ENCODE measurements at places on chromosomes 3 and 15.

GRCh38 chr15:29773000-29773399, 49.3 kb downstream of the TJP1 start:
- DNase-seq = no peak

DNA sequence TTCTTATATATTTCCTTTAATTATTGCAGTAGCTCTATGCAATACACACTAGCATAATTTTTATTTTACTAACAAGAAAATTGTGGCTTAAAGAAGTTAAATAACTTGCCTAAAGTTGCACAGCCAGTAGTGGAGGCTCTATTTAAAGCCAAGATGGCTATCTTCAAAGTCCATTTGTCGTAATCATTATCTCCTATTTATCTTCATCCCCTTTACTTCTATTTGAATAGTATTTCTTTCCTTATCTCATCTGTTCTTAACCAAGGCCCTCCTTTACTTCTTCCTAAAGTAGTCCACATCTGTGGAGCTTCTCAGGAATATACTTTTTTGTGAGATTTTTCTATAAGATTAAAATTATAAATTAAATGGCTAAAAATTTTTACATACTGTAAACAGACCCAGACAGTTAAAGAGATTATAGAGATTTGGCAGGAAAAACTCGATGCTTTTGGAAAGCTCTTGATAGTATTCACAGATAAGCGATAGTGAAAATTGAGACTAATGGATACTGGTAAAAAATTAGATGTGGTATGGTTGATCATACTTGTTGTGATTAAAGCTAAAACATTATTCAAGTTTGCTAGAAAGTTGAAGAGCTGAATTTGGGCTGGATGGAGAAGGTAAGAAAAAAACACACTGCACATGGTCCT, 129.2 kb downstream of the ZNF609 start:
- DNase-seq = no peak

- DNase-seq = no peak
Measured at GRCh38 chr3:157369727-157370421, 66.8 kb upstream of the PTX3 start.

GRCh38 chr3:139198186-139198585, 145.6 kb upstream of the MRPS22 start:
- DNase-seq = no peak

DNA sequence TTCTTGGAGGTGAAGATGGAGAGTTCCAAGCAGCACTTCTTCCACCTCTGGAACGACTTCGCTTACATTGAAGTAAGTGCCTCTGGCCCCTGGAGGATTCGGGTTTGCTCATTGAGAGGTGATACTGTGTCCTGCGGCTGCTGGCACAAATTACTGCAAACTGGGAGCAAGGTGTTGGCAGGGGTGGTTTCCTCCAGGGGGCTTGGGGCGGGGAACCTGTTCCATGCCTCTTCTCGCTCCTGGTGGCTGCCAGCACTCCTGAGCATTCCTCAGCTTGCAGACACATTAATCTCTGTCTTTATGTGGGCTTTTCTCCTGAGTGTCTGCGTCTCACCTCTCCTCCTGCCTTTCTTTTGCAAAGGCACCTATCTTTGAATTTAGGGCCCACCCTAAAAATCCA, 47.4 kb downstream of the MESD start:
- no peak for DNase-seq

- DNase-seq = peak; percentile 83
Measured at GRCh38 chr15:90895571-90896117, 7.5 kb upstream of the MAN2A2 start.

- DNase-seq = no peak
Measured at GRCh38 chr15:63381301-63382204, at the start of gene CA12. TSS of gene CA12 (minus strand) at chr15:63381846. CDS start at chr15:63381720, 126 bp downstream.

DNA sequence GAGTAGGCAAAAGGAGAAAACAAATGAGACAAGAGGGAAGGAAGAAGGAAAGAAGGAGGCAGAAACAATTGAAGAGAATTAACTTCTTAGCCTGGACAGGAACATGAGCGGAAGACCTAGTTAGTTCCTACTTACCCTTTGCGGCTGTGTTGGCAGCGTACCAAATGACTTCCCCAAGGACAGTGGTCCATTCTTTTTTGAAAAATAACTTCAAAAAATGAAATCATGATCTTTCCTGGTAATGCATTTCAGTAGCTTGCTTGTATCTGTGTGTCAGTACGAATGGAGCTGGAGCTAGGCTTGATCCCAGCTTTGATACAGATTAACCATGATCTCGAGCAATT, 41.5 kb upstream of the CFAP161 start:
- DNase-seq = no peak

DNA sequence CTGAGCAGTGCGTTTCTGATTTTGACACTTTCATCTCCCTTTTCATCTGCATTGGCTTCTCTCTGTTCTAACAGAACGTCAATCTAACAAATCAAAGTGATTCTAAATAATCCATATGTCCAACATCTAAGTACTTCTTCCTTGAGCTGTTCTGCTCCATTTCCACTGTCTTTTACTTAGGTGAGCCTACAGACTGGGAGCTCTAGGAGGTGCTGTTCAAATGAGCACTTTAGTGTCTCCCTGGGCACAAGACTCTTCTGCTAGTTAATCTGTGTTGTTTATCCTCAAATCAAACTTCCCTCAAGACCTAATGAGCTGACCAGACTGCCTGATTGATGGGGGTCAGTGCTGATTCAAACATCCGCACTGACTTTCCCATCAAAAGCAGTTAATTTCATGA, 408.1 kb downstream of the WDR72 start:
- no peak for DNase-seq

- DNase-seq = no peak
Measured at GRCh38 chr15:64105113-64105704, 9.4 kb downstream of the SNX1 start.

GRCh38 chr3:79751703-79752102, 16.1 kb downstream of the ROBO1 start:
- no peak for DNase-seq

DNA sequence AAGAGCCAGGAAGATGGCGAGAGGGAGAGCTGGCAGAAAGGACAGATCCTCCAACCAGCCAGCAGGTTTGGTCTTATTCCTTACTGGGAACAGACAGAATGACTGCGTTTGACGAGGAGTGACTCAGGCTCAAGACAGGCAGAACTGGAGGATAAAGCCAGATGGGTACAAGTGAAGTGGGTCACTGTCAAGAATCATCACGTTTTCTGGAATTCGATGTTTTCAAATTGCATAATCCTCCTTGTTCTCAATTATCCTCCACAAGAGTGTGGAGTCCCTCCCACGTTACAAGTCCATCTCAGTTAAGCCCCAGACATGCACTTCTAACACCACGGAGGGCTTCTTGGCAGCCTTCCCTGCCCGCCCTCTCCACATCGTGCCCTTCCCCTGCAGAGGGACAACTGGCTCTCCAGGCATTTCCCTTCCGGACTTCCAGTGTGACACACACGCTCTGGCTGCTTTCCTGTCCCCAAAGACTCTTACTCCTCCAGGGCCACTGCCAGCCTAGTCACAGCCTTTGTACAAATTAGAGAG, 183.1 kb downstream of the CHST2 start:
- no peak for DNase-seq

GRCh38 chr15:41839781-41840491, 1.3 kb downstream of the PLA2G4B start:
- no peak for DNase-seq

DNA sequence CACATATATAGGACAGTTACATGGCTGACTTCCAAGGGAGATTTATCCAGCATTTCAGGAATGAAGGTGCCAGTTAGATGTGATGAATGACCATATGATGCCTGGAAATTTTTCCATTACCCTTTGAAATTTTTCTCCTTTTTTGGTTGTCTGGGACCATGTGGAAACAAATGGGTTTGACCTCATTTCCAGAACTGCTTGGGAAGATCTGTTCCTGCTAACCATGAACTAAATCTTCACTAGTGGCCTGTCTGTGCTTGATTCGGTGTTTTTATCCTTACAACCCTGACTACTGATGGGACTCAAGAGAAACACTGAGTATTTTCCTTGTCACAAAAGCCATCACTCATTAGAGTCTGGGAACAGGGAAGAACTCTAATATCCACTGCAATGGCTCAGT, 409.4 kb downstream of the PDCD6IP start:
- no peak for DNase-seq

DNA sequence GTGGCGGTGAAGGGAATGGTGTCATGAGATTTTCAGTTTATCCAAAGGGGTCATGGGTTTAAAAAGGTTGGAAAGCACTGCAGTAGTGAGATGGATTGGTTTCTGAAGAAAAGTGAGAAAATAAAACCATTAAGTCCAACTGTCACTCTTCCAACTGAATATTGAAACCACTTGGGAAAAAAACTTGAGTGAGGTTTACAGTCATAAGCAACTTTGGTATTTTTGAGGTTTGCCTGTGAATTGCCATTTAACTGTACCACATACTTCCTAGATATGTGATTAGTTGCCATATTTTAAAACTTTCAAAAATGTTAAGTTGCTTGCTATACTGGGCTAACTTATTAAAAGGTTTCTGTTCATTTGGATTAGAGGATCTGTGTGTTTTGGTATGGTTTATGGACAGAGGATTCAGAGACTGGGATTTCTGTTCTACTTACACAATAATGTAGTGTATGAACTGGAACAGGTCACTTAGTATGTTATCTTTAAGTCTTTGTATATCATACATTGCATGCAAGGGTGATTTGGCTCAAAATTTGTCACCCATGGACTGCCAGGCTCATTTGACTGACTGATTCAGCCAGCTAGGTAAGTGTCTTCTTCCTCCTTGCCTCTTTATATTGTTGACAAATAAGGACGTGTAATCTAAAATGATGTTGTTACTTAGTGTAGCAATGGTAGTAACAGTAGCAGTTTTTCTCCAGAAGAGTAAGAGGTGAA, 201.4 kb upstream of the EOMES start:
- no peak for DNase-seq

DNA sequence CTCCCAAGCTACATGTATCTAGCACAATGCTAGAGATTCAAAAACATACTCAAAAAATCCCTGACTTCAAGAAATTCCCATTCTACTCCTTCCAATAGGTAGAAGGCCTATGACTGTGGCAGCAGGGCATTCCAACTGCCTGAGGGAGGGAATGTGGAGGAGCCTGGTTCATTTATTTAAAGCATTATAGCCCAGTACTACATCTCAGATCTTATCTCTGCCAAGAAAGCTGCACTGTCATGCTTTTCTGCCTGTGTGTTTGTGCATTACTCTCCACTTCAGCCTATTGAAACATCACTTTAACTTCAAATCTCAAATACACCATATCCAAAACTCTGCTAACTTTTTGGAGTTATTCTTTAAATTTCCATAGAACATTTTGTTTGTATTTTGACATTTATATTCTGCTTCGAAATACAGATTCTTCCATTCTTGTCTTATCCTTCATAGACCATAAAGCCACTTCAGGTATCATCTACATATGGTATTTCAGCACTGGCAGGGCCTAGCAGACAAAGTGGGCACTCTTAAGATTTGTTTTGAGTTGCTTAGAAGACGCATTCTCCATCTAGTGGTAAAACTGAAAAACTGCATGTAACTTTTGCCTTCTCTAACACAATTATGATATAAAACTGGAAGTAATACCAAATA, 59.1 kb upstream of the NEDD4 start:
- peak; percentile 56 for DNase-seq

DNA sequence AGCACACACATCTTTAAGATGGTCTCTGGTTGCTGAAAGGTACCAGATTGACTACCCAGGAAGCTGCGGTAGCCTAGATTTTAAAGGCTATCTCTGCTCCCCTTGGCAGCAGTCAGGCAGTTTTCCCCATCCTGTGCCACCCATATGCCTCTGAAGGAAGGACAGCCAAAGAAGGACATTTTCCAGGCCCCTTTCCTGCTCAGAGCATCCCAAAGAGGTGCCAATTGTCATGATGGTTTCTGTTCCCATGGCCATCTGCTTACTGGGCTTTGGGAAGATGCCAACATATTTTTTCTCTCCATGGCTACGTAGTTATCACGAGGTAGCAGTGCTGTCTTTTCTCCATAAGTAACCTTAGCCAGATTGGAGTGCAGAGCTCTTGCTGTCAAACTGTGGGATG, 39.7 kb downstream of the UNC13C start:
- DNase-seq = no peak

- no peak for DNase-seq
Measured at GRCh38 chr3:58206406-58207011, 4.3 kb downstream of the DNASE1L3 start.

DNA sequence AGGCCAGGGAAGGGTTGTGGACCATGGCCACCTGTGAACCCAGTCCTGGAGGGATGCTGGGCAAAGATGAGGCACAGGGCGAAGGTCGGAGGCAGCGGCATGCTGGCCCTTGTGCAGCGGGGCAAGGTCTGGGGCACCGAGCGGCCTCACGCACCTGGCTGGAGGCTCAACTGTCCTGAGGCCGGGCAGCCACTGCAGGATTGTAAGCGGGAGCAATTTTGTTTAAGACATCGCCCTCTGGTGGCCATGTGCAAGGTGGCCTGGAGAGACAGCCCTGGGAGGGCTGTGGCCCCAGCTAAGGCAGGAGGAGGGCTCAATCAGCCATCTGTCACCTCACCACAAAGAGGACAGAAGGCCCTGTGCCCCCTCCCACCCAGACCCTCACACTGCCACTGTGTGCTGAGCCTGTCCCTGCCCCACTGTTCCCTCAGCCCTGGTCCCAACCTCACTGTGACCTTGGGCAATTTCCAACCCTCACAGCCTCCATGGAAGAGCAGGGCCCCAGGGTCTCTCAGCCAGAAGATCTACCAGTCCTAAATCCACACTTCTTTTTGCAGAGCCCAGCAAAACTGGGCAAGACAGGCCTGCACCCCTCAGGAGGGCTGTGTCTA, 46.2 kb downstream of the TPRA1 start:
- peak; percentile 89 for DNase-seq

DNA sequence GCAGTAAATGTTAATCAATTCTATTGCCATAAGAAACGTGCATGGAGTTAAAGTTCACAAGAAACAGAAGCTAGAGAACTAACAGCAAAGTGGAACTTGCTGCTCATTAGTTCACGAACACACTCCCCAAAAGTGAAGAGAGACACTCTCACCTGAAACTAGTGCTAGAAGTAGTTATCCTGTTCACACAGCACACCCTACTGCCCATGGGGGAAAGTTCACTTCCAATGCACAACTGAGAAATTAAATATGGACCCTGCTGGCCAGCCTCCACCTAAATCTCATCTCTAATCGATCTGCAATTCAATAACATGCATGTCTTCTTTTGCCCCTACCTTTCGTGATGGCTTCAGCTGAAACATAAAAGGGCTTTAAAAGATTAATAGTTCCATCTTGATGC, 39.4 kb upstream of the FRMD4B start:
- no peak for DNase-seq

DNA sequence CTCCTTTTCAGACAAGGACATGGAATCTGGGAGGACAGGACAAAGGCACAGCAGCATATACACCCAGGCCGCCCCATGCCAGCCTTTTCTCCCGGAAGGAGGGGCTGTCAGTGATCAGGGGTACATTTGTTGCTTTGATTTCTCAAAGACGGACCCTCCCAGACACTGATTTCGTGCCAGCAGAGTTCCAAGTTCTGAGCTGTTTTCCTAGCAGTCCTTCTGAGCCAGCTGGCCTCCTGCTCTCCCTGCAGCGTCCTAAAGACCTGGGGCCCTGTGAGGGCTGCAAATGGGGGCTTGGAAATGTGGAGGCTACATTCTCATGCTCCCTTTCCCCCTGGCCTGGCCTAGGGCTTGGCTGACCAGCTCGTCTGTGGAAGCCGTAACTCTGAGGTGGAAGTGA, 22.3 kb downstream of the CTSH start:
- DNase-seq = no peak

Measured in SK-N-DZ (cell line).